ENCODE measurements at places on chromosomes 1 and 21.

GRCh38 chr21:14366998-14367397 lies 15.9 kb downstream of the HSPA13 start:
- DNase-seq: no peak

DNA sequence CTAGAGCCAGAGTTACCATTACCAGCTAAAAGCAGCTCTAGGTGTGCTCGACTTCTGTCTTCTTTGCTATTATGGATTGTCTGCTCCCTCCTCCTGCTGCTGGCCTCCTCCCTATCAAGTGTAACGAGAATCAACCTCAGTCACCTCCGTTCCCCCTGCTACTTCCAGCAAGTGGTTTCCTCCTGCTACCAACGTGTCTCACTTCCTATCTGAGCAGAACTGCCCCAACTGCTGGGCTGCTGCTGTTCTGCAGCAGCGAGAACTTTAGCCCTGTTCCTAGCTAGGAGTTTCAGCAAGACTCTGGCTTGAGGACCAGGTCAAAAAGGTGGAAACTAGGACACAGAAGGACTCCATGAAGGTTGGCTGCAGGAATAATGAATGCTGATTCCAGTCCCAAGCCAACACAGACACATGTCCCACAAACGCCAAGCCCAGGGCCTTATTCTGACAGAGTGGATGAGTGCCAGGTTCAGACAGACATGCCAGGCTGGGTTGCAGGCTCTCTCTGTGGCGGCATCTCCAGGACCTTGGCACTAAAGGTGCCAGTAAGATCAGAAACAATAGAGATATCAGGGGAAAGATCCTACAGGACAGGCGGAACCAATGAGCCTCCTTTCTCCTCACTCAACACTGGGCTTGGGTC lies 46.9 kb downstream of the CD34 start:
- no peak for DNase-seq

DNA sequence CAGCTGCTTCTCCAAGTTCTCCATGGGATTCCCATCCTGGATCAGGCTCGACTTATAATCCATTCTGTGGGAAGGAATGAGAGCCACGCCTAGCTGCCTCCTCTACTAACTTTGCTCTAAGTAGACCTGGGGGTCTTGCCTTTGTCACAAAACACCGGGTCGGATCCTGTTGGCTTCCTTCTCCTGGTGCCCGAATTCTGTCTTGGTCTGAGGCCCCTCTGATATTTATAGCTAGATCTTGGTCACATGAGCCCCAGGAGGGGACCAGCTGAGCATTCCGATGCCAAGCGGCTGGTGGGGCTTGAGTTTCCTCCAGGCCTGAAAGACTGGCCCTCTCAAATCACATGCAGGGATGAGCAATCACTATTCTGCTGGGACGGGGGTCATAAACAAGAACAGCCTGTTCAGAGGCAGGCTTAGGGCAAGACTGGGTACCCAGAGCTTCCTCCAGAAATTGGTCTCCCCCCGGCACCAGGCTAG lies at the start of gene TRIM63:
TSS of gene TRIM63 (minus strand) at position 199 of the 480 bp plus-strand sequence. CDS start at position 63, 136 bp downstream.
- DNase-seq: no peak

GRCh38 chr1:118209648-118210047 lies 24.6 kb upstream of the SPAG17 start:
- DNase-seq: no peak

GRCh38 chr1:119960501-119960900 lies 64.2 kb upstream of the ADAM30 start:
- DNase-seq: no peak

DNA sequence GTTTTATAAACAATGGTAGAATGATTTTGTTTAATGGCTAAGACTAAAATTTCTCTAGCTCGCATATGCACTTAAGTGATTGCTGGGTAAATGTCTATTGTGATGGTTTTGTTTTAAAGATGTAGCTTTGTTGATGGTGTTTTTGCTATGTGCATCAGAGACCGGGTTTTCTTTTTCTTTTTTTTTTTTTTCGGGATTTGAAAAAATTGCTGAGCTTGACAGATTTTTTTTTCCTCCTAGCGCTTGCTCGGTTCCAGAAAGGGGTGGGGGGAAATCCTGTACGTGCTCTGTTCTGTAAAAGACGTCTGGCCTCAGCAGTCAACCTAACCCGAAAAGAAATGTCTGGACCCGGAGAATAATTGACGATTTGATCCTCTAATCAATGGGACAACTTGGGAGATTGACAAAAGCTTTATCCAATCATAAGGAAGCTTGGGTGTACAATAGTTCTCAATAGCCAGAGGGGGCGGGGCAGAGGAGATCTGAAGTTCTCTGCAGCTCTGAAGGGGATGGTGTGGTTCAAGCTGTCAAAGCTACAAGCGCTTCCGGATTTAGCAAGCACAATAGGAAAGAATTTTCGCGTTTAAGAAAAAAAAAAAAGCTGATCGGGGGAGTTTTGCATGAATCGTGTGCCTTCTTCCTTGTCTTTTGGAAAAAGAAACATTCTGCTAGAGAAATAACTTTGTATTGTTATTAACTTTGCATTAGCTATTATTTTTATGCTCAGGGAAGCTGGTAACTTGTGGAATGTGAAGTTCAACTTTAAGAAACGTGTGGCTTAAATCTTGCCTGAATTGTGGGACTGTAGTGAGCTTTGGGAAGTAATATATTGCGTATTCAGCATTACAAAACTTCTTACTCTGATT lies 4.5 kb upstream of the NFIA start:
- DNase-seq: peak; percentile 100

DNA sequence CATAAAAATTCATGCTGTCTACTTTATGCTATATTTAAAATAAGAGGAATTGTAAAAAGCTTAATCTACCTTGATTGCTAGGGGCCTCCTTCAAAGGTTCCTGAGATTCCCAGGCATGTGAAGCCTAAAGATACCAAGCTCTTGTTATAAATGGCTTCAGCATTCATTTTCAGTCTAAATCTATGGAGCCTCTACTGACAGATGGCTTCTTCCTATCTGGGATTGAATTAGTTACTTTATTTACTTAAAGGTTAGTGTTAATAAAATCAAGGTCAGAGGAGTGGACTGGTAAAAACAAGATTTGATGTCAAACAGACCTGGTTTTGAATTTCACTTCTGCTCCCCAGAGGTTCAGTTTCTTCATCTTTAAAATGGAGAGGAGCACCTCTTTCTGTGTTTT lies 93.7 kb downstream of the TNNI3K start:
- DNase-seq: no peak

DNA sequence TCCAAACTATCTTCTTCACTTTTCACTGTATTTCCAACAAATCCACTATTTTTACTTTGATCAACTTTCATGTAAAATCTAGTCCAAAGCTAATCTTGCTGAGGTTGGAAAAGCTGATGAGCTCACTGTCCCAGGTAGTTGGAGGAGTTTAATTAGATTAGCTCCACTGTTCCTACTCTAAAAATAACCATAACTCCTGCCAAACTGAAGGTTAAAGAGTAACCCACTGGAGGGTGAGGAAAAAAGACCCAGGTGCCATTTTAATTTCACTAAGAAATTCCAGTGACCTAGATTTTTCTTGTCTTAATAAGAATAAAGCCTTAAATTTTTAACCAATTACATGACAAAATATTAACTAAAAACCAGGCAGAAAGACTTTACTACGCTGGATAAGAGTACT lies 15.3 kb downstream of the DCAF8 start:
- no peak for DNase-seq

GRCh38 chr1:98661544-98662355 lies at the start of gene SNX7:
Gene SNX7 (plus strand): TSS chr1:98661721. CDS start chr1:98661732, 11 bp downstream.
- DNase-seq: peak; percentile 84

DNA sequence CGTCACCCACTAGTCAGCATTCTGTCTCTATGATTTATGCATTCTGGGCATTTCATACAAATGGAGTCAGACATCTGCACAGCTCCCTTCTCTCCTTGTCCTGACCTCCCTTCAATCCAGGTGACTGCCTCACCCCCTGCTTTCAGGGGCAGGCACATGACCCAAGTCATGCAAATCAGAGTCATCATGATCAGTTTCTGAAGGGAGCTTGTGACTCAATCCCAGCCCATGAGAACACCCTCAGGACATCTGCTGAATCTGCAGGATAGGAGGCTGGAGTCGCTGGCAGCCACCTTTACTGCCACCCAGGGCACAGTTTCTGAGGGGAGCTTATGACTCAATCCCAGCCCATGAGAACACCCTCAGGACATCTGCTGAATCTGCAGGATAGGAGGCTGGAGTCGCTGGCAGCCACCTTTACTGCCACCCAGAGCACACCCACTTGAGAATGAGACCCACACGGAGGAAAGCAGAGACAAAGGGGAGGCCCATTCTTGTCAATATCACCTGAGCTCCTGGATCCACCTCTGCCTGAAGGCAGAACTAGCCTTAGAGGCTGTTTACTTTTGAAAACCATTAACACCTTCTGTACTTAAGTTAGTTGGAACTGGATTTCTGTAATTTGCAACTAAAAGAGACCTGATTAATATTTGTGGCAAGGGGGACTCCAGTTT lies 62.3 kb upstream of the SLC25A33 start:
- peak; percentile 77 for DNase-seq

- DNase-seq: no peak
These were observed 156.8 kb downstream of the LEPR start for GRCh38 chr1:65577278-65577677.

- DNase-seq: no peak
These were observed 34.0 kb upstream of the CD1D start for GRCh38 chr1:158146739-158147138.

- no peak for DNase-seq
These were observed 26.2 kb downstream of the UBIAD1 start for GRCh38 chr1:11299225-11299574.

- DNase-seq: no peak
These were observed 241.6 kb downstream of the BACH1 start for GRCh38 chr21:29540289-29540688.

DNA sequence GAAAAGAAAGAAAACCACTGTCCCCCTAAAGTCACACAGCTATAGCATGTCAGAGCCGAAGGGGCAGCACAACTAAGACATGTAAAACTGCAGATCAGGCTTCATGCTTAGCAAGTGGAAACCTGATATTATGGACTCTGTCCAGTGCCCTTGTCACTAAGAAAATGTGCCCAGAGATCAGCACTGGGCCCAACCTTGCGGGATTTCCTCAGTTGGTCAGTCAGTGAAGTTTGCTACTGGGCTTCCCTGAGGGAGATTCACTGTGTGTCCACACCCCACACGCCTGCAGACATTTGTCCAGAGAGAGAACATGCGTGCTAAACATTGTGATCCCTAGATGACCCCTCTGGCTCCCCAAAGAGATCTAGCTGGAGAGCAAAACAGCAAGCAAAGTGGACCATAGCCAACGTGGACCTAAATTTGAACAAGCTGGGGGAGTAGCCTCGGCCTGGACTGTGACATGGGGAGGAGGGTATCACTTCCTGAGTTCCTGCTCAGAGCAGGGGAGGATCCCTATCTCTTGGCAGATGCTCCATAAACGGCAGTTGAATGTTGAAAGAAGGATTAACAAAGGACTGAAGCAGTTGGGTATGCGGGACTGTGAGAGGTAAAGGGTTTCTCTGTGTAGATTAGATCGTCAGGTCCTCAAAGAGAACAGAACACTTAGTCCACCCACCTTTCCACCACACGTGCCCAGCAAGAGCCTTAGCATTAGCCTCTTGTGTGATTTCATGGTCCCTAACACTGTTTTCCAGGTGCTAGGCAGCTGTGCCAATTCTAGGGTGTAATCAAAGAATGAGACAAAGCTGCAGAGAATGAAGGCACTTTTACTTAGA lies 53.6 kb downstream of the GLUL start:
- no peak for DNase-seq

DNA sequence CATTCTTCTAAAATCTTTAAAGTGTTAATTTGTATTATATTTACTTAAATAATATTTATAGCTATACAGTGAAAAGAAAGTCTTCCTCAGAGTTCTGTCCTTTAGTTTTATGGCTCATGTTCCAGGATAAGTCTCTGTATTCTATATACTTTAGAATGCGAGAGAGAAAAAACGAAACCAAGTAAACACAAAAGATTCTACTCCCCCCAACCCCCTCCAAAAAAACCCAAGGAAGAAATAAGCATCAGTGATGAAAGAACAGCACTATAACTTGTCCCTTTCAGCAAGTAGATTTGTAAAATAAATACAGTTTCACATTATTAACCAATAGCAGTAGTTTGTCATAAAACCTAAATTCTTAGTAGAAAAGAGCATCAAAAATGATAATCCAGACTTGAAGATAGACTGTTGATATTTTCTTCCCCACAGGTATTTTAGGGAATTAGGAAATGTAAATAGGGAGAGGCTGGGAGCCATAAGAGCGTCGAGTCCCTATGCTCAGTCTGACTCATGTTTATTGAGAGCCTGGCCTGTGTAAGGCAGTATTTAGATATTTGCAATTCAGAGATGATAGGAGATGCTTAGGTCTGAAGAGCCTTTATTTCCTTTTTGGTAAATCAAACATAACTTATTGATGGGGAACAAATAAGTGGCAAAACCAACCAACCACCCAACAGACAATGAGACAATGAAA lies 35.5 kb downstream of the CDC14A start:
- DNase-seq: no peak

- no peak for DNase-seq
These were observed 77.6 kb downstream of the EPHB2 start for GRCh38 chr1:22788254-22788661.

GRCh38 chr1:229408458-229409037 lies 25.3 kb downstream of the ACTA1 start:
- DNase-seq: no peak

GRCh38 chr1:60277269-60277668 lies 203.7 kb upstream of the C1orf87 start:
- DNase-seq: no peak

DNA sequence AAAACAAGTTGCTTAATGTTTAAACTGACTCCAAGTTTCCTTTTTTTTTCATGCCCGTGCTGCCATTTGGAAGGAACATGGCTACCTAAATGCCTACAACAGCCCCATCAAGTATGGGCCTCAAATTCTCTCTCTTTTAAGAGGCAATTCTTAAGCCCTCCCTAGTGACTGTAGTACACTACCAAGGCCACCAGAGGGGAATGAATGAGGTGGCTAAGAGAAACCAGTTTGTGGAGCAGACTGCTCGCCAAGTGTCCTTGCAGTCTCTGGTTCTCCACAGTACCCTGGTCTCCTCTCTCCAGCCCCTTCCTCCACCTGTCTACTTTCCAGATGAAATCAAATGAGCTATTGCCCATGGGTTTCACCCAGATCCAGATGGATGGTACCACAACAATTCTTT lies 1809.6 kb downstream of the BRINP3 start:
- no peak for DNase-seq

DNA sequence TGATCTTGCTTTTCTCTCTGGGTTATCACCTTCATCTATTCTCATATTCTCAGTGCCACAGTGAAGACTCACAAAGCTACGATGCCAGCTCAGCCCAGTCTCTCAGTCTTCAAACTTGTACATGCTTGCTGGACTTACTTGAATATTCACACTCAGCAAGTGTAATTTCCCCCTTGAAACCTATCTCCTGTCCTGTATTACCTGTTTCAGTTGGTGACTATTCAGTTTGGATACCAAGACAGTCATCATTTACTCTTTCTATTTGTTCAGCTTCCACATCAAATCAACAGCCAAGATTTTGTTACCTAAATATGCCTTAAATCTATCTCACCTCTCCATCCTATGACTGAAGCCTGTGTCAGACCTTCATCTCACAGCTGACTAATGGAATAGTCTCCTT lies 209.7 kb downstream of the LRRC7 start:
- no peak for DNase-seq
